Activated CD8-positive, alpha-beta T cell treated with anti-CD3 and anti-CD28 coated beads for 36 hours (primary cell): ENCODE measurements at places on chromosomes 16 and 17. TPM values are rescaled to one million over a fixed set of nuclear protein-coding genes. Genes with fewer than 3 reads are reported as not detected.

GRCh38 chr16:53872248-53873221, 168.6 kb downstream of the FTO start:
- no peak for DNase-seq

GRCh38 chr16:67101311-67102082, 8.2 kb upstream of the PHAF1 start:
- peak; percentile 14 for DNase-seq

DNA sequence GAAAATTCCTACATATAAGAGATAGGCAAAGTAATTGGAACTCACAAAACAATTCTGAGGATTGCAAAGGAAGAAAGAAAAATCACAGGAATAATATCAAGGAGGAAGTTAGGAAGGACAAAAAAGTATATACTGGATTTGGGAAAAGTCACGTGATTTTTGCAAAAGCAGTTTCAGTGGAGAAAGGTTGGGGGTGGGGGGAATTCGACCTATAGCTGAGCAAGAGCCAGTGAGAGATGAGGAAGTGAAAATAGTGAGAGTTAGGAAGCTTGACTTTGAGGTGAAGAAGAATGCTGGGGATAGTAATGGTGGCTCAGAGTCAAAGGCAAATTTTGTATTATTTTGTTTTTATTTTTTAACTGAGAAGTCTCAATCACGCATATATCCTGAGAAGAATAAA, 438.0 kb upstream of the PMFBP1 start:
- DNase-seq, result no peak

SBK1 gene
- total RNA-seq, result 35.9 TPM

- no peak for DNase-seq
Observed at GRCh38 chr17:42274253-42274542, 2.0 kb downstream of the STAT5B start.

- no peak for DNase-seq
Observed at GRCh38 chr17:10728331-10728892, 1.4 kb downstream of the TMEM220 start.

DNA sequence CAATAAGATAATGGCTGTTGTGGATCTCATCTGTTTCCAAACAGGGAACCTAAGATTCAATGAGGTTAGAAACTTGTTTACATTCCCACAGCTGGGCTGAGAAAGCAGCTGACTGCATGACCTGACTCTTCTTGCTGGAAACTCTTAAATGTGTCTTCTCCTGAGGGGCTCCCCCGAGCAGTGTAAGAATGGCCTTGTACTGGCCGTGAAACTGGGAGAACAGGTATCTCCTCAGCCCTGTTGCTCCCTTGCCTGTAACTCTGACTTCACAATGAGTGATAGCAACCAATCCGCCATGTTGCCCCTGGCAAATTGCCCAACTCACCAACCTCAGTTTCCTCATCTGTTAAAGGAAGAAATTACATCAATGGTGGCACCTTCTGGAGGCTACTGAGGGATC, 59.1 kb upstream of the CCL2 start:
- DNase-seq, result no peak

CDH15 gene
- total RNA-seq, result not detected

PKMYT1 gene
- 121 TPM for total RNA-seq

GJC1 gene
- total RNA-seq, result 5.6 TPM

SLC52A1 gene
- 0.14 TPM for total RNA-seq

- DNase-seq, result peak; percentile 34
Observed at GRCh38 chr16:6081320-6081976, 983.9 kb upstream of the EEF2KMT start.

LITAFD gene
- total RNA-seq, result not detected

OTOA gene
- not detected for total RNA-seq

DHRS7B gene
- total RNA-seq, result 15.3 TPM

GRCh38 chr17:81345228-81346089, 49.8 kb upstream of the BAHCC1 start:
- DNase-seq, result peak; percentile 76

SNX20 gene
- total RNA-seq, result 25.0 TPM

TBX21 gene
- total RNA-seq, result 56.9 TPM

DNA sequence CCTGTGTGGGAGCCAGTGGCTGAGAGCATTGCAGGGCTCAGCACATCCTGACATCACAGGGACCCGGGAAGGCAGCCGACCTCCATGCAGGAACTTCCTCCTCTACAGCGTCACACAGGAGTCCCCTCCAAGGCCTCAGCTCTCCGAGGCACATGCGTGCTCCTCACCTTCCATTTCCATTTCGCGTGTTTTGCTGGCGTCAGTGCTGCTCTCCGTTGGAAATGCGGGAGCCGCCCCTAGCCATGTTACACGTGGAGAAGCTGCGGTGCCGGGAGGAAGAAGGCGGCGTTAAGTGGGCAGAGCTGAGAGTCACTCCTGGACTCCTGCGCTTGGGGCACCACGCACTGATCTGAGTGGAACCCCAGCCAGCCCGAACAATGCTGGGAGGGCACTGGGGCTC, 25.2 kb upstream of the CRISPLD2 start:
- DNase-seq, result no peak

DNA sequence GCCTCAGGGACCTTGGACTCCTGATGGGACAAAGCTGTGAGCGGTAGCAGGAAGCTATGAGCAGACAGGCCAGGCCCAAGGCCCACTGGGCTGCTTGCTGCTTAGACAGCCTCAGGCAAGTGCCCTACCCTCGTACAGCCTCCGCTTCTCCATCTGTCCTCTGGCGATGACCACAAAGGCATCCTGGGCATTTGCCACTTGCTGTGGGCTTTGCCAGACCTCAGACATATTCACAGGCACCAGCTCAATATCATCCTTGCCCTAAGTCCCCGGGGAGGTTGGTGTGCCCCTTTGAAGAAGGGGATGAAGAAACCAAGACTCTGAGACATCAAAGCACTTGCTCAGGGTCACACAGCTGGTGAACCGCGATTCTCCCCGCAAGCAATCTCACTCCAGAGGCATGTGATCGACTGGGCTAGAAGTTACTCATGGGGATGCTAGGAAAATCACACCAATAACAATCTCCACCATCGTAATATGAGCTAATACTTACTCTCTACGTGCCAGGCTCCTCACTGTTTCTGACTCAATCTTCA, 21.7 kb downstream of the PPL start:
- DNase-seq, result no peak

DNA sequence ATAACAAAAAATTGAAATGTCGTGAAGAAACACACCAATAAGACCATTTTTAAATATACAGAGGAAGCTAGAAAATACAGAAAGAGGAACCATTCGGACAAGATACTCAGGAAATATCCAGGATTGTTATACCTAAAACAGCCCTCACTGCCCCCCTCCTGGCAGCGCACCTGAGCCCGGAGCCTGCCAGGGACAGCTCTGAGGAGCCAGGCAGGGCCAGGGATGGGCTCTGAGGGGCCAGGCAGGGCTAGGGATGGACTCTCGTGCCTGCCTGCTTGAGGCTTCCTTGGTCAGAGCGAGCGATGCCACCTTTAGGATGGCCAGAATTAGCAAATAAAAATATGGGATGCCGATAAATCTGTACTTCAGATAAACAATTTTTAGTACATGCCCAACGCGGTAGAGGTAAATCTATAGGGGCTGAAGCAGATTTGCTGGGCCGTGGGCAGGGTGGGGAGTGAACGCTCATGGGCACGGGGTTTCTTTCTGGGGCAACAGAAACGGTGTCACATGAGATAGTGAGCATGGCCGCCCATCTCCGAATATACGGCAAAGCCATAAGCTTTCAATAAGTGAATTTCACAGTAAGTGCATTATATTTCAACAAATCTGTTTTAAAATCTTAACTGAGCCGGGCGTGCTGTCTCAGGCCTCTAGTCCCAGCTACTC, 18.2 kb upstream of the CSNK1D start:
- DNase-seq, result no peak

- DNase-seq, result peak; percentile 84
Observed at GRCh38 chr16:4801962-4802658, at the start of gene ROGDI. ROGDI (minus strand) TSS chr16:4802633; CDS start chr16:4802571, 62 bp downstream.

GRCh38 chr16:88533381-88533917, 36.8 kb upstream of the ZC3H18 start:
- DNase-seq, result no peak

DNA sequence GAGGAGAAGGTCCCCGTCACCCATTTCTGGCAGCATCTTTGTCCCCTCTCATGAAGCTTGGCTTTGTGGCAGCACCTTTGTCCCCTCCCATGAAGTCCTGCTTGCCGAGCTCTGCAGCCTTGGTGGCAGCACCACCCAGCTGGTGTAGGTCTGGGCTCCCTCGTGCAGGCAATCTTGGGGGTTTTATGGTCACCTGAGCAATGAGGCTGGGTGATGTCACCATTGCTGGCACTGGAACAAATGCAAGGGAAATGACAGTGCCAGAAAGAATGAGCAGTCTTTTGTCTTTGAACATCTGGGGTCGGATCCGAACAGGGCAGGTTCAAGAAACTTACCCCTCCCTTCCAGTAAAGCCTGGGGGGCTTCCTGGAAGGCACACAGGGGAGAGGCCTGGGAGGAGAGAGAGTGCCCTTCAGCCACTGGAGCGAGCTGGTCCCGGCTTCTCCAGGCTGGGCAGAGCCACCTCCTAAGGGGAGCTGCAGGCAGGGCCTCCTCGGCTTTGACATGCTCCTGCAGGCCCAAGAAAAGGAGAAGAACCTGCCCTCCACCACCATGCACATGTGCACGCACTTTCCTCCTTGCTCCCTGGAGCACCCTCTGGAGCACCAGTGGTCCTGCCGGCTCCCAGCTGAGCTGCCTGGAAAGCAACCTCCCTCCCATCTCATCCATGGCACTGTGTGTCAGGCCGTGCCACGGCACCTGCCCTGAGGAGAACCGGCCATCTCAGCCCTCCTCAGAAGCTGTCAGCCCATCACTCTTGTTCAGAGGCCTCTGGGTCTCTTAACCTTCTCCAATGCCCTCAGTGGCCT, 16.0 kb downstream of the BTBD17 start:
- DNase-seq, result no peak

- no peak for DNase-seq
Observed at GRCh38 chr16:28104404-28104803, 40.9 kb upstream of the GSG1L start.

DNA sequence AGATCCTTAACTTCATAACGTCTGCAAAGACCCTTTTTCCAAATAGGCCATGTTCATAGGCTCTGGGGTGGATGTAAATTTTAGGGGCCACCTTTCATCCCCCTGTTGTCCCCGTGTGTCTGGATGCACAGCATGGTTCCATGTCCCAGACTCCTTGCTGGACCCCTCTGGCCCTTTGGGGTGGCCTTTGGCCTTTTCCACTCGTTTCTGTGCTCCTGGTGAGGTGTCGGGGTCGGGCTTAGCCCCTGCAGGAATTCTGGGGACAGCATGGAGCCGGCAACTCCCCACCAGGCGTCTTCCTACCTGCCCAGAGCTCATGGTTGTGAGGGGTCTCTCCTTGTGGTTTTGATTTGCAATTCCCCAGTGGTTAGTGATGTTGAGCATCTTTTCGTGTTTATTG, 183.5 kb downstream of the SEC14L1 start:
- DNase-seq, result no peak

KRT17 gene
- not detected for total RNA-seq

- DNase-seq, result no peak
Observed at GRCh38 chr16:13435415-13435814, 484.5 kb upstream of the ERCC4 start.

DNA sequence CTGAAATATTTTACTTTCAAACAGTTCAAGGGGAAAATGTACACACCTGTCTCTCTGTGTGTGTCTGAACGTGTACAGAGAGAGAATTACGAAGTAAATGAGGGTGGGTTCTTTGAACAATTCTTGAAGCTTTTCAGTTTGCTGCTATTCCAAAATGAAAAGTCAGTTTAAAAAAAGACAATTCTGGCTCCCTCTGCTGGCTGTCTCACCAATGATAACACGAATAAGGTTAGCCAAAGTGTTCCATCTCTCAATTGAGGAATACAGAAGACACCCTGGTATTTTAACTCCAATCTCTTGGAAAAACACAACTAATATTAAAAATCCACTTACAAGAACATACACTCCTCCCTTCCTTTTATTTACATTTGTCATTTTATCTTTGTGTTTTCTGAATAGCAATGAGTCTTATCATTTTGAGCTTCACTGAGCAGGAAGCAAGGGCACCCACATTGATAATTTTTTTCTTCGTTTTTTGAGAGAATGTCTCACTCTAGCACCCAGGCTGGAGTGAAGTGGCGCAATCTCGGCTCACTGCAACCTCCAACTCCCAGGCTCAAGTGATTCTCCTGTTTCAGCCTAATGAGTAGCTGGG, 20.5 kb downstream of the EFTUD2 start:
- peak; percentile 48 for DNase-seq

ZG16 gene
- total RNA-seq, result not detected

- DNase-seq, result no peak
Observed at GRCh38 chr17:77322514-77323412, 182.0 kb downstream of the SEC14L1 start.

GRCh38 chr16:86584726-86585721, 6.7 kb downstream of the FOXL1 start:
- no peak for DNase-seq

DNA sequence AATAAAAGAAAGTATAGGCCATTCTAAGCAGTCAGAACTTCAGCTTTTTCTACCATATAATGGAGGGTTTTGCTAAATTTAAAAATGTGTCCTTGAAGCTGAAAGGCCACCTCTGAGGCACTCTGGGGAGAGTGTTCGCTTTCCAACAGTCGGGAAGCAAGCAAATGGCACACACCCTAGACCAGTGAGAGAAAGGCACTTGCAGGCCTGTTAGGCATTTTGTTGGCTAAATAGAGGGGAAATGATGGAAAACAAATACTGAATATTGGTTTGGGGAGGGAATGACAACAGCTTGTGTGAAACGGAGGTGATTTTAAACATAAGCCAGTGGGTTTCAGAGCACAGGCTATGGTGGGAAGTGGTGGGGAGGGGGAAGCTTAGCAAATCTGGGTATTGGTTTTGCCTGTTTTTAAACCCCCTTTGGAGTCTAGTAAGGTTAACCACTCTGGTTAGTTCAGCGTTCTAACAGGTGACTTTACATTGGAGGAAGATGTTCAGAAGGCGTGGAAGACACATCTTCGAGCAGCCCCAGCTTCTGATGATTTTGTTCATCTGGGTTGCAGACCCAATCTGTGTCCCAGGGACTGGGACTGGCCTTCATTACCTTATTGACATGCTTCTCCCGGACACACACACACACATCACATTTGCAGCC, 90.5 kb downstream of the PRKCA start:
- DNase-seq, result no peak

- peak; percentile 79 for DNase-seq
Observed at GRCh38 chr17:3762922-3763776, 37.8 kb downstream of the ITGAE start.

SAMD14 gene
- 0.47 TPM for total RNA-seq

EVPL gene
- 0.16 TPM for total RNA-seq

DNA sequence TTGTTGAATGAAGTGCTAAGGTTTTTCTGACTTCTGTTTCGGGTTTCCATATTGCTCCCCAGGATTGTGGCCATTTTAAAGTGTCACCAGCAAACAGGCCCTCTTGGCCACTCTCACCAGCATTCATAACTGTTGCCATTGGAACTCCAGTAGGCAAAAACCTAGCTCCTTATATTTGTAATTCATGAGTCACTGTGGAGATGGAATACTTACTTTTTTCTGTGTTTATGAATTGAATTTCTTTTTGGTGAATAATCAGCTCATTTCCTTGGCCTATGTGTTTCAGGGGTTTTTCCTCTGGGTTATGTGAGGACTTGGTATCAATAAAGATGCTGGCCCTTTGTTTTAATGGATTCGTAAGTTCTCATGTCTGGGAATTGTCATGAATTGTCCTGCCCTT, 255.1 kb downstream of the SNX29 start:
- DNase-seq, result no peak
